ENCODE measurements at places on chromosomes 5 and 9.

- DNase-seq = no peak
Observed at GRCh38 chr5:126857472-126858410, 80.8 kb downstream of the LMNB1 start.

DNA sequence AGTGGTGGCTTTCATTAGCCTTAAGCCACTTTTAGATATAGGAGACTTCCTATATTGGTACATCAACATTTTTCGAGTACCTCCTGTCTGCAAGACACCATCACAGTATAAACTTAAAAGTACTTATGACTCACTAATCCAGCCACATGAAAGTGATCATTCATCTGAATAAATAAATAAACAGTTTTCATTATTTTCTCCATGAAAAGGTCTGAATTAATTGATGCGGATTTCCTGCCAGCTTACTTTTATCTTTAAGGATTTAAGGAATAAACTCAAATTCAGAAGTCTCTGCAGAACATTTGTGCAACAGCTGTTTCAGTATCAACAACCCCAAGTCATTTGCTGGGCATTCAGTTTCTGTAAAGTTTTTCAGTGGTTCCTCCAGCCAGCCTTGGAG lies 4.0 kb downstream of the SAP30L start:
- DNase-seq = no peak

GRCh38 chr9:105073147-105073546 lies 145.2 kb upstream of the ABCA1 start:
- no peak for DNase-seq

DNA sequence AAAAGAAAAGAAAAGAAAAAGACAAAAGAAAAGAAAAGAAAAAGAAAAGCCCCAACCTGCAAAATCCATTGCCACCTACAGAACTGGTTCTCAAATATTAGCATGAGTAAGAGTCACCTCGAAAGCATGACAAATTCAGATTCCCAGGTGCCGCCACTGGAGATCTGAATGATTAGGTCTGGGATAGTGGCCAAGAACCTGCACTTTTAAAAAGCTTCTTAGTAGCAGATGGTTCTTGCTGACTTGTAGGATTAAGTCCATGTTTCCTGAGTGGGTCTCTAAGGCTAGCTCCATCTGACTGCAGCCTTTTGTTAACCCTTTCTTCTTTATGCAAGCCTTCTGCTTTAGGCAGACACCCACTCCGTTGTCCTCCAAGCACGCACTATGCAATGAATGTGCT lies 178.5 kb upstream of the CDH18 start:
- DNase-seq = no peak

DNA sequence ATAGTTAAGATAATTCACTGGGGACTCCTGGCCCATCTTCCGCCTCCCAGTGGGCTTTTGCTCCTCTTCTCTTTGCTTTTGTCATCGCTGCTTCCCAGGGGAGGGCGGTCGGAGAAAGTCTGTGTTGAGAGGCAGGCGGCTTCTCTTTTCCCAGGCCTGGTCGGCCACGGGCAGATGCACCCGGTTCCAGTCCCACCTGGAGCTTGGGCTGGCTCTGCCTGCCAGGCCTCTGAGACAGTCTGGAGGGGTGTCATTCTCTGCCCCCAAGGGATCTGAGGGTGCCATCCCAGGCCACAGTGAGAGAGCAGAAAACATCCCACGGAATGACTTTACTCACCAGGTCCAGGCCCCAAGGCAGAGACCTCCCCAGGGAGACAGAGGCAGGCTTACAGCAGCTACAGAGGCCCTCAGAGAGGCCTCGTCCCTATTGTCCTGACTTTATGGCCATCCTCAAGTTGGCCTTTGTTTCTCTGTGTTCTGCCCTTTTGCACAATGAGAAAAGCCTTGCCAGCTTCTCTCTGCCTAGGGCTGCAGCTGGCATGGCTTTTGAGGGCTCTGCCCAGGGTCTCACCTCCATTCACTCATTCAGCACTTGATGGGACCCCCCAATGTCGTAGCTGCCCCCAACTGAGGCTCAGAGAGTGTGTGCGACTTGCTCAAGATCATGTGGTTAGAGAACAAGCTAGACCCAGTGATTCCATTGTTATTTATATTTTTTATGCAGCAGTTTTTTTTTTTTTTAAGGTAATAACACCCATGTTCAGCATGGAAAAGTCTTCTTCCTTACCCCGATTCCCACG lies 44.2 kb upstream of the BOD1 start:
- DNase-seq = no peak

DNA sequence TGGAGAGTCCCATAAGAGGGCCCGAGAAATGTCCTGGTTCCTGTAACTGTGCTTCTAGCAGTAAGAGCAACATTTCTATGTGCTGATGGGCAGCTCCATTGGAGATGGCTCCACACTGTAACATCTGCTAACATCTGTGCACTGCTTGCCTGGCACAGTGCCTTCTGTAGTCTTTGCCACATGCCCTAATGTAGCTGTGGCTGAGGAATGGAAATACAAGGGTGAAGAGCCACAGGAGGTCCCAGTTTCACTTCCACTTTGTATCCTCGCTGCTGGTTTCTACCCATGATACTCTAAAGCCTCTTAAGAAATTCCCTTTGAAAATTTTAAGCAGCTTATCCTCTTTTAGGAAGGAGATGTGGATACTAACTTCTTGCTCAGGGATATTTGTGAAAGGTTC lies 97.4 kb downstream of the HOMER1 start:
- no peak for DNase-seq

DNA sequence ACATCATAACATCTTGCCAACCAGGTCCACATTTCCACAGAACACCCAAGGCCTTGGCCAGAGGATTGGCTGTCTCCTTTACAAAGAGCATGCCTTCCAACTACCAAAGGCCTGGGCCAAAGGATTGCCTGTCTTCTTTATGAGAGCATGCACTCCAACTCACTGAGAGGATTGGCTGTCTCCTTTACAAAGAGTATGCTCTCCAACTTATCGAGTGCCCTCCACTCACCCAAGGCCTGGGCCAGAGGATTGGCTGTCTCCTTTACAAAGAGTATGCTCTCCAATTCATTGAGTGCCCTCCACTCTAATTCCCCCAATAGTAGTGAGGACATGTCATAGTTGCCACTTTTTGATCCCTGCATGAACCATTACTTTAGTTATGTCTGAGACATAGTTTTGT lies 79.9 kb upstream of the TAS2R1 start:
- DNase-seq = no peak

DNA sequence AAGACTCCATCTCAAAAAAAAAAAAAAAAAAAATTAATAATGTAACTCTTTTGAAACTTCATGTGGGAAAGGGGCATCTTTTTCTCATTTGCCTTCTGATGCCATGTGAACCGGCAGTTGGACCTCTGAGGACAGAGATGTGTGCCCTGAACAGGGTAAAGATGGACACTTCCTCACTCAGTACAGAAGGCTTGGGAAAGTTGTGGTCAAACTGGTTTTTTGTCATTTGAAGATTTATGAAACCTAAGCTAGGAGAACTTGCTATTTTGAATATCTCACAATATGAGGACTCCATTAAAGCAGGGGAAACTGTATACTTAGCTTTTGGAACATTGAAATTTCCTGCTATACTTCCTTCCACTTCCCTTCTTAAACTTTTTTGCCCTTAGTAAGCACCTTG lies 147.5 kb upstream of the ALDH1B1 start:
- DNase-seq = no peak

- no peak for DNase-seq
Observed at GRCh38 chr5:60036192-60036938, 142.8 kb upstream of the PDE4D start.

GRCh38 chr5:109155625-109156024 lies 254.1 kb downstream of the PJA2 start:
- no peak for DNase-seq

Measured in HEK293T (cell line).